Activated CD8-positive, alpha-beta T cell treated with anti-CD3 and anti-CD28 coated beads, Interleukin-2, amount 10 ng/mL, durations not matched to agents 7 days and 5 days (primary cell): ENCODE measurements at places on chromosomes 1 and 21.

GRCh38 chr1:14713077-14713476 is 114.6 kb downstream of the KAZN start:
- no peak for DNase-seq

GRCh38 chr1:114333690-114334089 is 177.3 kb downstream of the TRIM33 start:
- DNase-seq, result peak; percentile 10

GRCh38 chr1:226864311-226864710 is 6.1 kb upstream of the PSEN2 start:
- no peak for DNase-seq

- DNase-seq, result no peak
Measured at GRCh38 chr1:203214871-203215270, 14.6 kb downstream of the CHIT1 start.

GRCh38 chr1:239735111-239735510 is 348.7 kb downstream of the CHRM3 start:
- no peak for DNase-seq

GRCh38 chr1:28078680-28079626 is 9.5 kb downstream of the EYA3 start:
- DNase-seq, result no peak

GRCh38 chr1:109826930-109827349 is 63.2 kb upstream of the EPS8L3 start:
- DNase-seq, result no peak

DNA sequence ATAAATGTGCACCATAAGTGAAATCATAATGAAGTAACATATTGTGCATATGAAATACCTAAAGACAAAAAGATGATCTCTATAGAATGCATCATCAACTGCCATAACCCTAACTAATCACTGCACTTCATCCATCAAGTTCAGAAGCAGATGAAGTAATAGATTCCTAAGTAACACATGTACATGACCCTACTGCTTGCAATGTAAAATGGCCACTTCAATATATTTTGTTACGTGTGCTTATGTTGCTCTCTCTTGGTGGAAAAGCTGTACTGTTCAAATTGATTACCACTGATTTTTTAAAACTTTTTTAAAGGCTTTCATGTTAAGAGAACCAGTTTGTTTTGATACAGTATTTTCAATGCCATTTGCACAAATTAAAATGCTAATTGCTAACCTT is 141.8 kb downstream of the TTLL7 start:
- DNase-seq, result no peak

GRCh38 chr1:79353224-79353623 is 346.7 kb upstream of the ADGRL4 start:
- no peak for DNase-seq

GRCh38 chr1:31143455-31143854 is 77.9 kb upstream of the PUM1 start:
- no peak for DNase-seq

GRCh38 chr1:103106426-103107341 is 1.6 kb downstream of the COL11A1 start:
- DNase-seq, result no peak

GRCh38 chr1:117770981-117771531 is 158.4 kb downstream of the GDAP2 start:
- DNase-seq, result no peak
